ENCODE measurements at places on chromosomes 11 and 22.

DNA sequence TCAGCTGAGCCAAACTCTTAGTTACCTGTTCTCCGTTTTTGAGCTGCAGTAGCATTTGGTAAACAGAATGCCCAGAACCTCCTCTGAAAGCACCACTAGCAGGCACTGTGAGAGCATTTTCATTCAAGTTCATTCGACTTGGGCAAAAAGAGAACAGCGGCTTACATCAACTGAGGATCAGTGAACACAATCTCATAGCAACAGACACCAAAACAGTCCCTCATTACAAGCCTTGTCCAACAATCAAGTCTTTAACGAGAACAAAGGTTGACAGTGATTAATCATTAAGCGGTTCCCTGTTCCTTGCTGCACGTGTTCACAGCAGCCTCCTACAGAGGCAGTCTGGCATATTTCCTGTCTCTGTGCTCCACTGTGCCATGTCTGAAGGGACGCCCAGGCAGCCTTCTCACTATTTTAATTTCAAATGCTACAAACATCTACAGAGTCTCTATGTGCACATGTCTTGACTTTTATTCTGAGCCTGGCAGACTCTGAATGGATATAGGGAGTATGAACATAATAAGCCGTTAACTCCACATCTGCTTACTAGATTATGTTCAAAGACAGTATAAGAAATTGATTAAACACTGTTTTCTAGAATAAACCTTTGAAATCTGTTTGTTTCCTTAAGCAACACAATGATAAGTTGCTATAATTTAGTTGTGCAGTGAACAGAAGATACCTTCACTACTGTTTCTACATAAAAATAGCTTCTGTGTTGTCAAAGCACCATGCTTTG is 88.3 kb upstream of the MTMR2 start:
- DNase-seq = peak; percentile 78

DNA sequence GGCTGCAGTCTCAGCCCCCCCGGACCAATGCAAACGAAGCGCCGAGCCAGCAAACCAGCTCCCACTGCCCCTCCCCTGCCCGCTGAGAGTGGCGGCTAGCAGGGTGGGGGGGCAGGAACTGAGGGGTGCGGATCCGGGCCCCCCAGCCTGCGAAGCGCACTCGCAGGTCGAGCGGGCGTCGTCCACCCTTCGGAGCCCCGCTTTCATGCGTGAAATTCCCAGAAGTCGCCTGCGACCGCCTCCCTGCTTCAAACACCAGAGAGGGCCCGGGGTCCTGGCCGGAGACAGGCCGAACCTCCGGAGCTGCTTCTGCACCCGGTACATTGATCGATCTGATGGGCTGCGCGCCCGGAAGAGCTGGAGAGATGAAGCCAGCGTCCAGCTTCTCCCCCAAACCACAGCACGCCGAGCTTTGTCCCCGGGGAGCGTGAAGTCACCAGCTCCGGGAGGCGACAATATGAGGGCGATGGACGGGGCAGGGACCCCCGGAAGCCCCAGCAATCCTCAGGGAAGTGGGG is 646 bp upstream of the PATZ1 start:
- DNase-seq = no peak

GRCh38 chr11:58927393-58928106 is 11.7 kb upstream of the GLYATL1 start:
- DNase-seq = peak; percentile 80

- DNase-seq = no peak
Measured at GRCh38 chr11:26649884-26650283, 72.0 kb downstream of the SLC5A12 start.

- no peak for DNase-seq
Measured at GRCh38 chr11:934527-934926, 8.9 kb downstream of the AP2A2 start.

DNA sequence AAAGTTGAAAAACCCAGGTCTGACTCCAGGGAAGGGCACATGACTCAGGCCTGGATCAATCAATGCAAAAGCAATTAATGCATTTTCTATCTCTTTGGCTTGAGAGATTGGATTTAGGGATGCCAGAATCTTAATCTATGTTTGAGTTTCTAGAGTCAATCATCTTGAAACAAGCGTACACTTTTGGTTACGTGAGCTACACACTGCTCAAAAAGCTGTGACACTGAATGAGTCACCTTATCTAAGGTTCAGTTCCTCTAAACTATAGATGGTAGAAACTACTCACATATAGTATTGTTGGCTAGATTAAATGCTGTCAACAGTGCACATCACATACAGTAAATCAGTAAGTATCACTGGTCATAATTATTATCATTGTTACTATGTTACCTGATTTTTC is 24.2 kb downstream of the MRE11 start:
- DNase-seq = no peak

- peak; percentile 1 for DNase-seq
Measured at GRCh38 chr22:40436505-40437431, 66.4 kb downstream of the SGSM3 start.

DNA sequence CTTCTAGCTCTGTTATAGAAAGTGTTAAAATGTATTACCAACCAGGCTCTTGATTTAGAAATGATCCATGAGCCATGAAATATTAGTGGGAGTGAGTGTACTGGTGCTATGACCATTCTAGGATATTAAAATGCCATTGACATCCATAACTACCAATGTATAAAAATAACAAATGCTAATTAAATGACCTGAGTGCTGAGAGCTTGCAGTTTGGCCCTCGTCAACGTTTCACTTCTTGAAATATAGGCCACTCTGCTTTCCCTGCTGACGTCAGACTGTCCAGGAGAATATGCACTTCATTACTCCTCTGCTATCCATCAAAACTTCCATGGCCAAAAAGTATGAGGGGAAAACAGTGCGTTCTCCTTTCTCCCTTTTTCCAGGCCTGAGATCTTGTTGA is 563.1 kb downstream of the METTL15 start:
- DNase-seq = no peak

DNA sequence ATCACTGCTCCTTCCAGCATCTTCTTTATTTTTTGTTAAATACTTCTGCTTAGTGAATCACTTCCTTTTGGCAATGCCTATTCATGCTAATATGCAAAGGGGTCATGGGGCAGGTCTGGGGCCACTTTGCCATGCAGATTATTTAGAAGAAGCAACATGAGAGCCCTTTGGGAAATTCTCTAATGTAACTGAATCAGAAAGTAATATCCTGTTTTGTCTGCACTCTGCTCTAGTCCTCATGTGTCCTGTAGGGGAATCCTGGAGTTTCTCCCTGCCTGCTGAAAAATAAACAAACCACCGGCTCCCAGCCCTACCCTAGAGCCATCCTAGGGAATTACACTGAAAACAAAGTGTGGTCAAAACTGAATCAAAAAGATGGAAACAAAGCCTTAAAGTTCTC is 176.5 kb upstream of the POU2AF2 start:
- DNase-seq = no peak

GRCh38 chr22:39598017-39598965 is 27.7 kb downstream of the CACNA1I start:
- peak; percentile 7 for DNase-seq

DNA sequence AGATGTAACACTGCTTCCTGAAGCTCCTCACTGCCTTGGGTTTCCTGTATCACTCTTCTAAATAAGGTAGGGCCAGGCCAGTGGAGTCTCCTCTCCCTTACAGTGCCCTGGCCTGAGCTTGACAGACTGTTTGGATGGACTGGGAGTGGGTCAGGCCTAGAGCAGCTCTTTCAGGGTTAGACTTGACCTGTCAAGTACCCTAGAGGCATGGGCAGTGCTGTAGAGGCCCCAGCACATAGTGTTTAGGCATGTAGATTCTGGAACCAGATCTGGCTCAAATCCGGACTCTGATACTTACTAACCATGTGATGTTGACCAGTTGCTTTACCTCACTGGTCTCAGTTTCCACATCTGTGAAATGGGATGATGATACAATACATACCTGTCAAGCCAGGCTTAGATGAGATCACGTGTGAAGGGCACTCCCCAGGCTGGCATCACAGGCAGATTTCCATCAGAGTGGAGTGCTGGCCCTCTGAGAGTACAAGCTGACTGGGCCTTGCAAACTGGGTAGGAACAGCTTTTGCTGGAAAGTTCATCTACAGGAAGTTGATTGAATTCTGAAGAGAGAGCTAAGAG is 1.4 kb upstream of the MICAL2 start:
- no peak for DNase-seq

- DNase-seq = no peak
Measured at GRCh38 chr11:82474876-82475275, 258.8 kb downstream of the FAM181B start.
